ENCODE measurements at places on chromosomes 3 and 15.

- no peak for DNase-seq
Observed at GRCh38 chr3:31482493-31483200, 50.1 kb upstream of the STT3B start.

DNA sequence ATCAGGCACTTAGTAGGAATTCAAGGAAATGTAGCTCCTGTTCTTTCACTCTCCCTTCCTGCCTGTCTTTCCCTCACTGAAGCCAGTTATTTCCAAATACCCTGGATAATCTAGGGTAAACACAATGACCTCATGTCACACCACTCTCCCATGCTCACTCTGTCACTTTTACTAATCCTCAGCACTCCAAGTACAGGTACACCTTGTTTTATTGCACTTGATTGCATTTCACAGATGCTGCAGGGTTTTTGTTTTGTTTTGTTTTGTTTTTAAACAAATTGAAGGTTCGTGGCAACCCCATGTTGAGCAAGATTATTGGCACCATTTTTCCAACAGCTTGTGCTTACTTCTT, 40.8 kb downstream of the PPM1L start:
- no peak for DNase-seq

- peak; percentile 8 for DNase-seq
Observed at GRCh38 chr15:90818251-90819210, 49.9 kb upstream of the FURIN start.

DNA sequence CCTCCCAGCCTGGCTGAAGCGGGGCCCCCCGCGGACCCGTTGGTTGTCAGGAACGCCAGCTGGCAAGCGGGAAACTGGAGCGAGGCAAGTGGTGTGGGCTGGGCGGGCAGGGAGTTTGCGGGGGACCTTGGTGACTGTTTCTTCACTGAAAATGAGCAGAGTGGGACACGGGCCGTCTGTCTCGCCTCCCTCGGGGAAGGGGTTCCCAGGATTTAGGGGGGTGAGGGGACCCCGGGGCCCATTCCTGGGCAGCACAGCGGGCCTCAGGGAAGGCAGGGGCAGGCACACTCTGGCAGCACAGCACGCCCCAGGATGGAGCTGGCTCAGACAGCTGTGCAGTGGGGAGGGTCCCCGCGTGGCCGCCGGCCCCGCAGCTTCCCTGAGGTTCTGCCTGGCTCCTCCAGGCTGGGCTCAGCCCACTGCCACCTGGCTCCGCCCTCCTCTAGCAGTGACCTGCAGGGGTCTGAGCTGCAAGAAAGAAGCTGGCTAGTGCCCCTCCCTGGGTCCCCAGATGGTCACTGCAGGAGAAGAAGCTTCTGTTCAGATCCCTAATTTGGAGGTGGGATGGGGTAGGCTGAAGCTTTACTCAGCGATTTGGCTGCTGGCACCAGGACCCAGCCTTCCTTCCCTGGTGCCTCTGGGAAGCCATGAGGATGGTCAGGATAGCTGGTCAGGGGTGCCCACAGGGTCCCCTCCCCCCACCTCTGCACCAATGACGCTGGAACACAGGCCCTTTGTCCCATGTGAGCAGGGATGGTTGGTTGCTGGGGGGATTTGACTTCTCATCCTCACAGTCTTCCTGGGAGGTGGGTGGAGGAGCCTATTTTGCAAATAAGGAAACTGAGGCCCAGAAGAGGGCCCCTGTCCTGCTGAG, 90.4 kb downstream of the TBC1D2B start:
- no peak for DNase-seq

DNA sequence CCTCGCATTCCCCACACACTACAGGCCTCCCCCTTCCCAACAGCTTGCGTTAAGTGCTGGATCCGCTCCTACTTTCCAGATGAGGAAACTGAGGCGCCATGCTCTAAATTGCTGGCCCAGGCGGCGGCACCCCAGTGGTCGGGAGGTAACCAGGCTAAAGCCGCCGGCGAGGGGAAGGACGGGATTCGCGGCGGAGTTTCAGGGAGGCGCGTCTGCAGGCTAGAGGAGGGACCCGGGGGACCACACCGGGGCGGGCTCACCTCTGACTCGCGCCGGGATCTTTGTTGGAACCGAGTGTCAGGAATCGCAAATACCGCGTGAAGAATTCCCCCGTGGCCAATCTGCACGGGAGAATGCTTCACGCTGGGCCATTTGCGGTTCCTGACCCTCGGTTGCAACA, 24.6 kb upstream of the PTPN23 start:
- no peak for DNase-seq

GRCh38 chr15:25664761-25665160, 198.4 kb downstream of the ATP10A start:
- no peak for DNase-seq

GRCh38 chr3:20772869-20773268, 586.9 kb upstream of the SGO1 start:
- no peak for DNase-seq

DNA sequence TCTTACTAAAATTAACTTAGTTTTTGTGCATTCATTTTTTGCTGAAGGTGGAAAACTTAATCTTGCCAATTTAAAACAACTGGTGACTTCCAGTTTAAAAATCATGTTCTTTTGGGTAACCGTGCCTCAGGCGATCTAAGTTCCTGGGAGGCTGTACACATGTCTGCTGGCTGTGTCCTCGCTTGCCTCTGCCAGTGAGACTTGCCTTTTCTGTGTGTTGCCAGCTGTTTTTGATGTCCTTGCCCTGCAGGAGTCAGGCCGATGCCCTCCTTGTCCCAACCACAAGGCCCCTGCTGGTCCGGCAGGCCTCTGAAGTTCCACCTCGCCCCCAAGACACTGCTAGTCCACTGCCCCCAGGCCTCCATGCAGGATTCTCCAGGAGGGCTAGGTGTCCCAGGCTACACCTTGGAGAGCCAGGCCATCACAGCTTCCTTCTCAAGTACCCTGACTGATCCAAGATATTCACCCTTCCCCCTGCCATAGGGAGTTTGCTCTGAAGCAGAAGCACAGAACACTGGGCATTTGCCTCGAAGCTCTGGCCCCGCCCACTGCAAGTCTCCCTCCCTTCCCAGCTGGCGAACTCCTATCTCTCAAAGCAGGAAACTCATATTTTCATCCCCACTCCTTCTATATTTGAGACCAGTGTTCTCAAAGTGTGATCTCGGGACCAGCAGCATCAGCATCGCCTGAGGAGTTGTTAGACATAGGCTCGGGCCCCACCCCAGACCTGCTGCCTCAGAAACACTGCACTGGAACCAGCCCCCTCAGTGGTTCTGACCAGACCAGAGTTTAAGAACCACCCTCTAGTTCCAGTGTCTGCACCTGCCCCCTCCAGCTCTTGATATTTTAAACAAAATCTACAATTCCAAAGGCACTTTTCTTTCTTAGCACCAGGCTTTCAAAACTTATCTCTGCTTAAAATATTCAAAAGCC, 185.8 kb upstream of the UBE2E1 start:
- no peak for DNase-seq

- DNase-seq: no peak
Observed at GRCh38 chr3:171955598-171955997, 83.8 kb upstream of the FNDC3B start.

DNA sequence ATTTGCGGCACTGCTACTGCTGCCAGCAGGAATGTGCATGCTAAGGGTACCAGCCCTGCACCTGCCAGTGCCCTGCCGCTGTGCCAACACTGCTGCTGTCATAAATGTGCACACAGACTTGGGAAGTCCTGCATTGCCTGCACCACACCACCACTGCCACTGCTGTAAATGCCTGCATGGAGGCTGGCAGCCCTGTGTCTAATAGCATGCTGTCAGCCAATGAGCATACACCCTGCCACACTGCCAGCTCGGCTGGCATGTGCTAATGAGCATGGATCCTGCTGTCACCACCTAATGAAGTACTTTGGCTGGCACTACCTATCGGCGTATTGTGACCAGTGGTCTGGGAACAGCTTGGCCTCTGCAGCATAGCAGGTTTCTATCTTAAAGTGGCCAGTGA, 981.8 kb upstream of the GBE1 start:
- no peak for DNase-seq

DNA sequence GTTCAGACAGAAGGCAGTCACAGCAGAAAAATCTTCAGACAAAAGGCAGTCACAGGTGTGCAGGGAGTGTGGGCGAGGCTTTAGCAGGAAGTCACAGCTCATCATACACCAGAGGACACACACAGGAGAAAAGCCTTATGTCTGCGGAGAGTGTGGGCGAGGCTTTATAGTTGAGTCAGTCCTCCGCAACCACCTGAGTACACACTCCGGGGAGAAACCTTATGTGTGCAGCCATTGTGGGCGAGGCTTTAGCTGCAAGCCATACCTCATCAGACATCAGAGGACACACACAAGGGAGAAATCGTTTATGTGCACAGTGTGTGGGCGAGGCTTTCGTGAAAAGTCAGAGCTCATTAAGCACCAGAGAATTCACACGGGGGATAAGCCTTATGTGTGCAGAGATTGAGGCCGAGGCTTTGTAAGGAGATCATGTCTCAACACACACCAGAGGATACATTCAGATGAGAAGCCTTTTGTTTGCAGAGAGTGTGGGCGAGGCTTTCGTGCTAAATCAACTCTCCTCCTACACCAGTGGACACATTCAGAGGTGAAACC, 27.6 kb downstream of the ZNF589 start:
- DNase-seq: peak; percentile 58

DNA sequence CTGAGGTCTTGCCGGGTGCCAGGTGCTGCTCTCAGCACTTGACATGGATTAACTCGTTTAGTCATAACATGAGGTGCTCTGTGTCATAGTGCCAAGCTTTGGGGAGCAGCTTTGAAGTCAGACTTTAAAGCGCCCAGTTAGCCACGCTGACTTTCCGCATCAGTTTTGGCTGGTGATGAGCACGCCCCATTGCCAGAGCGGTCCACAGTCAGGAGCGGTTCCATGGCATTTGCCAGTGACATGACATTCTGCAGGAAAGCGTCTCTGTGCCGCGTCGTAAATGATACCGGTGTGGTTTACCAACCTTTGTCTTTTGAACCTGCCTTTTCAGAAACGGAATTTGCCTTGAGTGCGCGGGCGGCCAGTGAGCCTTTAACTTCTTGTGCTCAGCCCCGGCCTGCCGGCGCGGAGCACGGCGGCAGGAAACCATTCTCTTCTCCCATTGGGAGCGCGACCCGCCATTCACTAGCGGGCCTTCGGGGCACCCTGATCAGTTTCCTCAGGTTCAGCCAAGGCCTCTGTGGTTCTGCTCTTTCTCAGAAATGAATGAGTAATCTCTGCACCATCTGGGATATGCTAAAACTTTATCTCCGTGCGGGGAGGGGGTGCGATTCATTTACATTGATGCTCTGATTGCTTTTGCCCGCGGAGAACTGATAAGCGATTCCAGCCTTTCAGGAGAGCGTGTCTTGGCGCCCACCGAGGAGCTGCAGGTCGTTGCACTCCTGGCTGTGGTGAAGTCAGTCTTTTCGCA, 1.7 kb upstream of the SLC2A2 start:
- no peak for DNase-seq

- peak; percentile 12 for DNase-seq
Observed at GRCh38 chr3:45978006-45978761, 17.4 kb downstream of the FYCO1 start.

DNA sequence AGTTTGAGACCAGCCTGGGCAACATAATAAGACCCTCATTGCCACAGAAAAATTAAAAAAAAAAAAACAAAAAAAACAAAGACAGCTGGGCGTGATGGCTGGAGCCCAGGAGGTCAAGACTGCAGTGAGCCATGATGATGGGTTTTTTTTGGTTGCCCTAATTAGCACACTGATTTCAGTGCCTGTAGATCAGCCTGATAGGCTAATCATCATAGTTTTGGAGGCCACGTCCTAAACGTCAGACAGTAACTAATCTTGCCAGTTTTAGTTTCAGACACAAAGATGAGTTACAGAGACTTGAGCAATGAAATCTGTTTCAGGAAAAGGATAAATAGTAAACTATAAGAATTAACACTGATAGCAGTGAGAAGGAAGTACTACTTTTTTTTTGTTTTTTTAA, 55.4 kb downstream of the LRCH3 start:
- DNase-seq: no peak

GRCh38 chr3:105746231-105746996, 122.4 kb downstream of the CBLB start:
- DNase-seq: no peak

DNA sequence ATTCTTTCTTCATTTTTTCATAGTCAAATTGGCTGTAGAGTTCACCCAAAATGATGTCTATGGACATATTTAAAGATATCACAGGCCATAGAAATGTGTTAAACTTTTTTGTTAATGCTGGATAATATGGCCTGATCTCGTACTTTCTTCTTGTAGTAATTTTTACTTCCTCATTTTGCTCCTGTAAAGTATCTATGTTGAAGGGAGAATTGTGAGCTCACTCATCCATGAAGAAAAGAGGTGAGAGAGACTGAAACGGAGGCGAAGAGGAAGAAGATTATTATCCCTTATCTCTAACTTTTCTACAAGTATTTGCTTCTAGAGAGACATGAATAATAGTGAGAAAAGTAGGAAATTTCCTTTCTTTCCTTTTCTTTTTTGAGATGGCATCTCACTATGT, 613.8 kb upstream of the TBL1XR1 start:
- DNase-seq: no peak

GRCh38 chr3:128011140-128011539, 41.1 kb upstream of the SEC61A1 start:
- DNase-seq: no peak

DNA sequence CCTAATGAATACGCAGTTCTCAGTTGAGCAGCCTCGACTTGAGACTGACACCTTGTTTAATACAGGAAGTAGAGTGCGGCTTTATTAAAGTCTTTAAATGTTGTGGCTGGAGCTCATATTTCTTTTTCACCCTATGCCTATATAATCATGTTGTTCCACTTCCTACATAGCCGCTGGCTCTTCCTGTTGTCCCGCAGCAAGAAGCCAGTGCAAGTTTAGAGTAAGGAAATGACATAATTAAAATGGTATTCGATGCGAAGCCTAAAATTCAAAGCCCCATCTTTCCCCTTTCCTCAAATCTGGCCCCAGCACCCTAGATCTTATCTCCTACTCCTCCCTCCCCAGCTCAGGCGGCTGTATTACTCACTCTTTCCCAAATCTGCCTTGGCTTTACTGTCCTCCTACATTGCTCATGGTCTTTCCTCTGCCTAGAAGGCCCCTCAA, 7.5 kb upstream of the PHLDB2 start:
- no peak for DNase-seq

DNA sequence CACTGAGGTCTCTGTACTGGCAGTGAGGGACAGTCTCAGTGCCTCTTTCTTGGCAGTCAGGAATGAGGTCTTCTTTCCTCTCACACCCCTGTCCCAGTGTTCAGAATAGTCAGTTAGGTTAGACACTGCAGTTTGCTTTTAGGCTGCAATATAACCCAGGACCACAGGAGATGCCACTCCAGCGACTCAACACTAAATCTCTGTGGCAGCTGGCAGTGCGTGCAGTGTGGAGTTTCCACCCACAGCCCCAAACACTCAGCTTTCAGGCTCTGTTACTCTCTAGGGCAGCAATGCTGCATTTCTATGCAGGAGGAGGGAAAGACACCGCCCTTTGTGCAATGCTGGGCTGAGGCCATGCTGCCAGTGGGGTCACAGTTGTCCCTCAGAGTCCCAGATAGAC, 150.2 kb upstream of the SUCLG2 start:
- no peak for DNase-seq

Data from activated naive CD4-positive, alpha-beta T cell (primary cell).